ENCODE measurements at places on chromosomes 4 and X.
A peak's percentile ranks its signal among the peaks of the same experiment; 100 is the strongest.

- no peak for DNase-seq
Observed at GRCh38 chr4:175708739-175709138, 103.3 kb downstream of the GPM6A start.

DNA sequence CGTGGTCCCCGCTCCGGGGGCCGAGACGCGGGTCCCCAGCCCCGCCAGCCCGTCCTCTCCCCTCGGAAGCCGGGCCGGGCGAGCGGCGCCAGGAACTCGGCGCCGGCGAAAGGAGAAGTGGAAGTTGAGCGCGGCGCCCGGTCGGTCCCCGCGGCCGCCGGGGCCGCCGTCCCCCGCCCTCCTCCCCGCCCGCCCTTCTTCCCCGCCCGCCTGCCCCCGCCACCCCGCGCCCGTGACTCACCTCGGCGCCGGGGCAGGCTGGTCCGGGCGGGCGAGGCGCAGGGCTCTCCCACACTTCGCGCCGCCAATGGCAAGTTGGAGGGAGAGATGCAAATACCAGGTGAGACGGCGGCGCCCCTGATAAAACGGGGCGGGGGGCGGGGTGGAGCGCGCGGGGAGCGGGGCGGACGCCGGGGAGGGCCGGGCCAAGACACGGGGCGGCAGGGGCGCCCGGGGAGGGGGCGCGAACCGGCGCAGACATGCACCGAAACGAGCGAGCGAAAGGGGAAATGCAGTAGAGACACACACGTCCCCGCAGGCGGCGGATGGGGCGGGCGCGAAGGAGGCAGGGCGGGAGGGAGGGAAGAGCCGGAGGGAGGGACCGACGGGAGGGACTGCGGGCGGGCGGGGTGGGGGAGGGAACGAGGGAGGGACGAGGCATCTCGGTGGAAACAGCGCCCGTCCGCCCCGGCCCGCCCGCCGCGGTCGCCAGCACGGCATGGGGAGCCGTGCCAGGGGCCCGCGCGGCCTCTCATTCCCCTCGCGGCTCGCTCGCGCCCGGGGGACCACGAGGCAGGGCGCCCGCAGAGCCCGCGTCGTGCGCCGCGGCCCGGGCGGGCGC is at the start of gene ELF4:
ELF4 (minus strand) TSS at position 119 of the 841 bp plus-strand sequence. CDS start 29,167 bp downstream, outside the sequence.
- DNase-seq = peak; percentile 62

DNA sequence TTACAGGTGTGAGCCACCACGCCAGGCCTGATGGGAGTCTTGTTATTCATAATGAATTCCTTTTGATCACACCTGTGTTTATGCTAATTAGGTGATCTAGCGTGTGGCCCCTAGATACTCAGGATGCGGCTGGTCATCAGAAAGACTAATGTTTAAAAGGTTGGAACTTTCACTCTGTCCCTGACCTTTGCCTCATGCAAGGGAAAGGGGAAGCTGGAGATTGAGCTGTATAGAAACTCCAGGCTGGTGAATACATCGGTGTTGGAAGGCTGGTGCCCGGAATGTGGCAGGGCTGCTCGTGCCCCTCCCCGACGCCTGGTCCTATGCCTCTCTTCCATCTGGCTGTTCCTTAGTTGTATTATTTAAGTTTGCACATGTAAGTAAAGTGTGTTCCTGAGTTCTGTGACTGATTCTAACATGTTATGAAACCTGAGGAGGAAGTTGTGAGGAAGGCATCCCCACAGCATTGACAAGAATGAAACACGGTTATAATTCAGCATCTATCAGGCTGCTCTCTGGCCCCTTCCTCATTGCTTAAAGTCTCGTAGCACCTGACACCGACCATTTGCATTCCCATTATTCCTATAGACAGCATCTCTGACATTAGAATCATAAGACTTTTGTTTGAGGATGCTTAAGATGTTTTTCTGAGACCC is 28.9 kb downstream of the CASP3 start:
- DNase-seq = no peak

- DNase-seq = no peak
Observed at GRCh38 chr4:166594326-166594946, 639.9 kb downstream of the SPOCK3 start.

All from stimulated activated CD8-positive, alpha-beta memory T cell treated with anti-CD3 and anti-CD28 coated beads, Interleukin-7, amount 100 ng/mL, for 4 hours (primary cell).